ENCODE measurements at places on chromosomes 3 and 15. TPM values are rescaled to one million over a fixed set of nuclear protein-coding genes. Genes with fewer than 3 reads are reported as not detected.

DNA sequence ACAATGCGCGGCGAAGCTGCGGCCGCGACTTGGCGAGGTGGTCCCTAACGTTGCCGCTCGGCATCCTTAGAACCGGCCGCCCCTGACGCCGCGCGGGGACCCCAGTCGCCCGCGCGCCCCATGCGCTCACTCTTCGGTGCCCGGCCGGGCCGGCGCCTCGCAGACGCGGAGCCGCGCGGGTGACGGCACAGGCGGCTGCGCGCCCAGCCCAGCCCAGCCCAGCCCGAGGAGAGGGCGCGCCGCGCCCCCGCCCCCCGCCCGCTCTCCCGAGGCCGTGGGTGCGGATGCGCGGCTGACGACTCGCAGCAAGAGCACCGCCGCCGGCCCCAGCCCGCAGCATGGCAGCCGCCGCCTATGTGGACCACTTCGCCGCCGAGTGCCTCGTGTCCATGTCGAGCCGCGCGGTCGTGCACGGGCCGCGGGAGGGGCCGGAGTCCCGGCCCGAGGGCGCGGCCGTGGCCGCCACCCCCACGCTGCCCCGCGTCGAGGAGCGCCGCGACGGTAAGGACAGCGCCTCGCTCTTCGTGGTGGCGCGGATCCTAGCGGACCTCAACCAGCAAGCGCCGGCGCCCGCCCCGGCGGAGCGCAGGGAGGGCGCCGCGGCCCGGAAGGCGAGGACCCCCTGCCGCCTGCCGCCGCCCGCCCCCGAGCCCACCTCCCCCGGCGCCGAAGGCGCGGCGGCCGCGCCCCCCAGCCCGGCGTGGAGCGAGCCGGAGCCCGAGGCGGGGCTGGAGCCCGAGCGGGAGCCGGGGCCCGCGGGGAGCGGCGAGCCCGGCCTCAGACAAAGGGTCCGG lies 437 bp downstream of the KLF13 start:
- peak overlapping the region; percentile 66 for H3K27ac ChIP-seq
- no peak for DNase-seq
- H3K27me3 ChIP-seq: no peaks in the 10 kb centered on the region
- peak overlapping the region; percentile 68 for H3K4me3 ChIP-seq
- H3K4me1 ChIP-seq: peaks cover 38% of the 10 kb centered on the region
- no peaks in the 10 kb centered on the region for H3K36me3 ChIP-seq

DNA sequence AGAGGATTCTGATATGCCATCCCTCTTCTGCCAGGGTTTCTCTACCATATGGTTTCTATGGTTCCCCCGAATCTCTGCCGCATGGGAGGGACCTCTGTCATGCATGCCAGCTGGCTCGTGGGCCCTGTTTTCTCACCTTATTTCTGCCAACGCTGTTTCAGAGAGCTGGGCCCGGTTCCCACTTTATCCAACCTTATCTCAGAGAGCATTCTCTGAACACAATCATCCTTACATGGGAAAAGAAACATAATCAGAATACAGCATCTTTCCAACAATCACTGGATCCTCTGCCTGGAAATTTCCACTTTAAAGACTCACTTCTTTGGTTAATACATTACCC lies 234.5 kb upstream of the ZBTB20 start:
- no peak overlapping the region for H3K4me3 ChIP-seq
- no peaks in the 10 kb centered on the region for H3K36me3 ChIP-seq
- peak overlapping the region; percentile 50 for H3K27ac ChIP-seq
- H3K27me3 ChIP-seq: no peaks in the 10 kb centered on the region

GRCh38 chr3:106176734-106177133 lies 307.9 kb upstream of the CBLB start:
- H3K36me3 ChIP-seq: no peaks in the 10 kb centered on the region
- H3K27me3 ChIP-seq: no peaks in the 10 kb centered on the region
- no peak for DNase-seq
- H3K4me1 ChIP-seq: peaks cover 16% of the 10 kb centered on the region
- no peak overlapping the region for H3K4me3 ChIP-seq

- H3K4me1 ChIP-seq: peaks cover 30% of the 10 kb centered on the region
- H3K27me3 ChIP-seq: no peaks in the 10 kb centered on the region
These were observed 767 bp downstream of the AP3S2 start for GRCh38 chr15:89893027-89893426.

GRCh38 chr3:186105543-186105942 lies 3.3 kb downstream of the ETV5 start:
- peaks cover 39% of the 10 kb centered on the region for H3K4me1 ChIP-seq
- H3K27me3 ChIP-seq: no peaks in the 10 kb centered on the region
- DNase-seq: no peak
- no peak overlapping the region for H3K4me3 ChIP-seq

- no peak overlapping the region for H3K4me3 ChIP-seq
- H3K36me3 ChIP-seq: no peaks in the 10 kb centered on the region
- DNase-seq: no peak
- peaks cover 11% of the 10 kb centered on the region for H3K4me1 ChIP-seq
- no peak overlapping the region for H3K27ac ChIP-seq
These were observed 40.5 kb upstream of the HES1 start for GRCh38 chr3:194095464-194095863.

DNA sequence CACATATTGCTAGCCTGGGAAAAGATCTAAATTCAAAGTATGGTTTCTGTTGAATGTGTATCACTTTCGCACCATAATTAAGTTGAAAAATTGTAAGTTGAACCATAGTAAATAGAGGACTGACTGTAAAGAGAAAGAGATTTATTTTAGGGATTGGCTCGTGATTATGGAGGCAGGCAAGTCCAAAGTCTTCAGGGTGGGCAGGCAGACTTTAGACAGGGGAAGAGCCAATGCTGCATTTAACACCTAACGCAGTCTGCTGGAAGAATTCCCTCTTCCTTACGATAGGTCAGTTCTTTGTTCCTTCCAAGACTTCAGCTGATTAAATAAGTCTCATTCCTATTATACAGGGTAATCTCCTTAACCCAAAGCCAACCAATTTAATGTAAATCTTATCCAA lies 15.8 kb downstream of the C3orf85 start:
- no peak overlapping the region for H3K27ac ChIP-seq
- H3K36me3 ChIP-seq: no peaks in the 10 kb centered on the region
- H3K27me3 ChIP-seq: peaks cover 2% of the 10 kb centered on the region
- no peaks in the 10 kb centered on the region for H3K4me1 ChIP-seq
- no peak overlapping the region for H3K4me3 ChIP-seq

DNA sequence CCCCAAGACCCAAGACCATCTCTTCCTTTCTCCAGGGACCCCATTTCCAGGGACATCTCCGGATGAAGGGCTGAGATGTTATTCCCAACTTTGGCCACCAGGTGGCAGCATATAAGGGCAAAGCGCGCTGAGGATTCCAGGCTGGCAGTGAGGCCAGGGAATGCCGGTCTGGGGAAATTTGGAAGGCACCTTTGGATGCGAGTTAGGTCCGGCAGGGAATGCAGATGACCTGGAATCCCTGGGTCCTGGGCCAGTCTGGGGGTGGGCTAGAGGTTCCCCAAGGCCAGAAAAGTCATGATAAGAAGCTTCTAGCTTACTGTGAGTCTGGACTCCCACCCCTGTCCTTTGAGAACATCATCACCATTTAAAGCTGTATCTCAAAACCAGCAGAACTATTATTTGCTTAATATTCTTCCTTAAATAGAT lies 1.6 kb upstream of the CHST13 start:
- no peak overlapping the region for H3K27ac ChIP-seq
- peaks cover 3% of the 10 kb centered on the region for H3K4me1 ChIP-seq
- no peak overlapping the region for H3K4me3 ChIP-seq
- H3K36me3 ChIP-seq: no peaks in the 10 kb centered on the region
- peak; percentile 65 for DNase-seq

DNA sequence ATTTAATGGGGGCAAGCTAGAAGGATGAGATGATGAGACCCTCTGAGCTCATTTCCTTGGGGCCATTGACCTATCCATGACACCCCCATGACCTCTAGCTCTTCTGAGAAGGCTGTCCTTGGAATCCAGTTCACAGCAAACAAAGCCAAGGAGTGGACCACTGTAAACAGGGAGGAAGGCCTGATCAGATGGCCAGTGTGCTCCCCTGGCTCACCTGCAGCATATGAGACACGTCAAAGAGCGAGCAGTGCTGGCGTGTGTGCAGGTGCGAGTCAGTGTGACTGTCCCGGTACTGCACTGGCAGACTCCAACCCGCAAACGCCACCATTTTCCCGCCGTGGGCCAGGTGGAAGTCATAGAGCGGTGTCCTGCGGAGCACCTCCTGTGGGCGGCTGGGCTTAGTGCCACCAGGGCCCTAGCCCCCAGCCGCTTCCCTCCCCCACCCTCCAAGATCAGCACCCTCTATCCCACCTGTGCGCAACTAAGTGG lies 339 bp downstream of the AMT start:
- DNase-seq: no peak
- peaks cover 5% of the 10 kb centered on the region for H3K36me3 ChIP-seq
- H3K27ac ChIP-seq: peak overlapping the region; percentile 86
- peaks cover 23% of the 10 kb centered on the region for H3K4me1 ChIP-seq

DNA sequence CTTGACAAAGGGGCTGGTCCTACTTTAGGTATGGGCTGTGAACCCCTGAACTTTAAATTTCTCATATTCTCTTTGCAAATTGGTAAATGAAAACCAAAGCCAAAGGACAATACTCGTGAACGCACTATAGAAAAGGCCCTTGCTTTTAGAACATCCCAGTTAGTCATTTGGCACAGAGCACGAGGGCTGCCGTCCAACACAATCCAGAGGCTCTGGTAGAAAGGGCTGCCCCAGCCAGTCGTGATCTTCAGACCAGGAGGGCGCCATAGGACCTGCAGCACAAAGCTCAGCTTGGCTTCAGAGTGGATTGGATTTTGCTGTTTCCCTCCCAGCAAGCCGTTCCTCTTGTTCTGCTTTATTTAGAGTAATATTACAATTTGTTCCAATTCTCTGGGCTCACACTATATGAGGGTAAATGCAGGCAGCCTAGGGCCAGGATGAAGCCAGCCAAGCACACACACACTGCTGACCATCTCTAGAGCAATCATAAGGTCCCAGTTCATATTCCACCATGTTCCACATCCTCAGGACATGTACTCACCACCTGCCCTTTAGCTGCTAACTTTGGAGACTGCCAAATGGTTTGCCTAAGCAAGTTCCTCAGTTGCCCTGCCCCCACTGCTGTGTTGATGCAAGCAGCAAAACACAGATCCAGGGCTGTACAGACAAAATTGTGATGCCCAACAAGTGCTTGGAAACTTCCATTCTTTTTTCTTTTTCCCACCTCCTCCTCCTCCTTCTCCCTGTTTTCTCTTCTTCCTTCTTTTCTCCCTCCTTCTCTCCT lies 6.0 kb upstream of the BFSP2 start:
- H3K4me1 ChIP-seq: peaks cover 9% of the 10 kb centered on the region
- no peaks in the 10 kb centered on the region for H3K27me3 ChIP-seq
- peaks cover 3% of the 10 kb centered on the region for H3K36me3 ChIP-seq
- H3K4me3 ChIP-seq: no peak overlapping the region
- no peak for DNase-seq

GRCh38 chr3:73624821-73625665 lies at the start of gene PDZRN3:
TSS of gene PDZRN3 (minus strand) at chr3:73624941.
- no peaks in the 10 kb centered on the region for H3K27me3 ChIP-seq
- DNase-seq: no peak
- H3K4me3 ChIP-seq: peak within 1 kb of the TSS; percentile 79
- H3K4me1 ChIP-seq: peaks cover 55% of the 10 kb centered on the region
- H3K27ac ChIP-seq: peak within 1 kb of the TSS; percentile 45

SLC24A1 gene
- 10.7 TPM for total RNA-seq

IGDCC3 gene
- 0.27 TPM for total RNA-seq

ABI3BP gene
- total RNA-seq: 166 TPM

DUOX1 gene
- total RNA-seq: not detected

ANKDD1A gene
- total RNA-seq: 3.4 TPM

ADIPOQ gene
- total RNA-seq: 0.05 TPM

FGF12 gene
- not detected for total RNA-seq

ICE2 gene
- total RNA-seq: 37.3 TPM

All from chondrocyte (in vitro differentiated cells).